Fibroblast of skin of right quadriceps (primary cell): ENCODE measurements at places on chromosomes 2 and 18.

- no peak for DNase-seq
These were observed 97.7 kb downstream of the GYPC start for GRCh38 chr2:126753501-126754212.

GRCh38 chr2:37568565-37568964 is 102.9 kb downstream of the CDC42EP3 start:
- no peak for DNase-seq

DNA sequence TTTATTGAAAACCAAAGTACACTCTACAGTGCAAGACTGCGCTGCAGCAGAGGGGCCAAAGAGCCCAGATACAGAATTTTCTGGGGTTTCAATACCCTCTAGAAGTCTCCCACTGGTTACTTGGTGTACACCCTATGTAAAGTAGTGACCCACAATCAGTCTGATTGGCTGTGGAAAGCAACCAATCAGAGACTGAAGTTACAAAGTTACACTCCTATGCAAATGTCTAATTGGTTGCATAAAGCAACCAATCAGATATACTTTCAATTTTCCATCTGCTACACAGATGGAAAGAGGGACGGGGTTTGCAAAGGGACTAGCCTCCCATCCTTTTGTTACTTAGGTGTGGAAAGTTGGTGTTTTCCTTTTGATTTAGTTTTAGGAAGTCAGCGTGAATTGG is 198.9 kb upstream of the SH3BP4 start:
- no peak for DNase-seq

DNA sequence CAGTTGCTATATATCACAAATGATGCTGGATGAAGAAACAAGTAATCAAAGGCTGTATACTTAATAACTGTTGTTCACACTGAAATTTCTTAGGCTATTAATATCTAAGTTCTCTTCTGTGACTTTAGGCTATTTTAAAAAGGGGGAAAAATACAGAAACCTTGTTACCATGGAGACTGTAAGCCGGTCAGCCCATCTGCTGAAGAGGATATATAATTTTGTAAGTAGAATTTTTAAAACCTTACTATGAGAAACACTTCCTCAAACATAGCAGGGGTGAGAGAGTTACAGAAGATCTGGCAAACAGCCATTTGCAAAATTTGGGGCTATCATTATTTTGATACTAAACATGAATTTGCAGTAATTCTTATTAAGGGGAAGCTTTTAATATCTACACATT is 27.8 kb downstream of the CACNB4 start:
- no peak for DNase-seq

- peak; percentile 24 for DNase-seq
These were observed 133.7 kb downstream of the ATL2 start for GRCh38 chr2:38243186-38243880.

DNA sequence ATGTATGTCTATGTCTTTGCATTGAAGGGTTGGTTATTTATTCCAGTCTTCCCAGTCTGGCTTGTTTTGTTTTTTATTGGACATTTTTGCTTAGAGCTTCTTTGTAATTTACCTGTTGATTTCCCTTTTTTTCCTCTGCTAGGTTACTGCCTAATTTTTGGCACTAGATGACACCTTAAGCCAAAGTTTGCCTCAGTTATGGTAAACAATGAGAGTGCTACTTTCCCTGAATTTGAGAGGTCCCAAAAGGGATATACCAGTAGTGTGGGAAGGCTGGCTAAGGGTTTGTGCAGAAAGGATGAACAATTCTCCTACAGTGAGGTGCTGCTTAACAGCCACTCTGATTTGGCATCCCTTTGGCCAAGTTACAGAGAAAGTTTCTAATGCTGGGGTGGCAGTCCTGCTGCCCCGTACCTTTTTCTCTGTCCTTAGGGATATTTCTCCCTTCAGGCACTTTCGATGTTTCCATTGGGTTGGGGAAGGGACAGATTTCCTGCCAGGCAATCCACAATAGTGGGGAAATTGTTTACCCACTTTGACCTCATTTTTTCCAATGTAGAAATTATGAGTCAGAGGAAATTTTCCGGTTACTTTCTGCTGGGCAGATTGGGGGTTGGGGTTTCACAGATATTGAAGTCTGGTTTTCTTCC is 354.9 kb downstream of the PTPRM start:
- DNase-seq, result peak; percentile 74

- DNase-seq, result no peak
These were observed 6.8 kb upstream of the CHMP1B start for GRCh38 chr18:11844436-11844835.

- DNase-seq, result no peak
These were observed 16.7 kb downstream of the COLEC11 start for GRCh38 chr2:3611589-3611988.

GRCh38 chr18:49621717-49622351 is 60.0 kb downstream of the LIPG start:
- DNase-seq, result no peak

GRCh38 chr2:232367016-232367415 is 11.5 kb upstream of the ALPP start:
- no peak for DNase-seq

DNA sequence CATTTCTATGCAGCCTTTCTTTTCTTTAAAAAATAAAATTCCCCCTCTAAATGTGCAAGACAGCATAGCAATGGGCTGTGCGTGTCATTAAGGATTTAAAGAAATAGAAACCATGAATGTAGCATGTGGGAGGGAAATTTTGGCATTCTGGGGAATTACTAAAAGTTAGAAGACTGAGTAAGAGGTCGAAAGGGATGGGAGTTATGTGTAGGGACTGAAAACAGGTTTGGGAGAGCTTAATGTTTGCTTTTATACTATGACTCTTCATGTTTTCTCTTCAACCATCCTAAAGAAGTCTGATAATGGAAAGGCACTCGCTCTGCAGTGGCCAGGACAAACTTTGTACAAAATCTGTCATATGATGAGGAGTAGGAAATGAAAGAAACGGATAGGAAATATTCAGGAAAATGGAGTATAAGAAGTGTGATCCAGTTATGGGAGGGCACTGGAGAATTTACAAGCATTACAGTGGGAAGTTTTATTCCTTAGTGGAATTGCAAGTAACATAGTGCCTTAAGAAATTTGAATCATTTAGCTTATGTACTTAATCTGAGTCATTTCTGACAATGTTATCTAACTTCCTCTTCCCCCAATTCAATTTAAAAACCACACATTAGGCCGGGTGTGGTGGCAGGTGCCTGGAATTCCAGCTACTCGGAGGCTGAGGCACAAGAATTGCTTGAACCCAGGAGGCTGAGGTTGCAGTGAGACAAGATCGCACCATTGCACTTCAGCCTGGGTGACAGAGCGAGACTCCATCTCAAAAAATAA is 20.6 kb downstream of the TMEM87B start:
- no peak for DNase-seq

GRCh38 chr2:227717687-227718567 is at the start of gene SLC19A3:
TSS of gene SLC19A3 (minus strand) at chr2:227718028. CDS start at chr2:227702318, 15,710 bp downstream.
- DNase-seq, result peak; percentile 66

GRCh38 chr18:64179556-64180080 is 30.7 kb upstream of the LINC00305 start:
- no peak for DNase-seq

GRCh38 chr18:35933982-35934381 is 38.5 kb upstream of the RMP24 start:
- DNase-seq, result no peak

- no peak for DNase-seq
These were observed 7.6 kb upstream of the TRIB2 start for GRCh38 chr2:12709207-12709522.

DNA sequence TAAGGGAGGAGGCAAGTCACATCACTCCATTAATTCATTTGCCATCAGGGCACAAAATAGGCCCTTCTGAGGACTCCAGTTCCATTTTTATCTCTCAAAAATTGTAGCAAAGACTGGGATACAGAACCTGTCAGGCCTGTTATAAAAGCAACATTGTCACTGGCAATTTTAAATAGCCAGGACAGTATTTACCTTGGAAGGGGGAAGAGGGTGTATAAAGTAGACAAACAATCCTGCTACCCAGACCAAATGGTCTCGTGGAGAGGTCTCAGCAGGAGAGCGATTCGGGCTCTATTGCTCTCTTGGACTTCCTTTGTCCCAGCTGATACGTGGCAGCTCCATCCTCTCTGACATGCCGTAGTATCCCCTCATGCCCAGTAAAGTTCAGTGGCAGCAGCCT is 740.3 kb upstream of the HS6ST1 start:
- no peak for DNase-seq

- no peak for DNase-seq
These were observed 116.1 kb upstream of the CYP26B1 start for GRCh38 chr2:72263776-72264060.

DNA sequence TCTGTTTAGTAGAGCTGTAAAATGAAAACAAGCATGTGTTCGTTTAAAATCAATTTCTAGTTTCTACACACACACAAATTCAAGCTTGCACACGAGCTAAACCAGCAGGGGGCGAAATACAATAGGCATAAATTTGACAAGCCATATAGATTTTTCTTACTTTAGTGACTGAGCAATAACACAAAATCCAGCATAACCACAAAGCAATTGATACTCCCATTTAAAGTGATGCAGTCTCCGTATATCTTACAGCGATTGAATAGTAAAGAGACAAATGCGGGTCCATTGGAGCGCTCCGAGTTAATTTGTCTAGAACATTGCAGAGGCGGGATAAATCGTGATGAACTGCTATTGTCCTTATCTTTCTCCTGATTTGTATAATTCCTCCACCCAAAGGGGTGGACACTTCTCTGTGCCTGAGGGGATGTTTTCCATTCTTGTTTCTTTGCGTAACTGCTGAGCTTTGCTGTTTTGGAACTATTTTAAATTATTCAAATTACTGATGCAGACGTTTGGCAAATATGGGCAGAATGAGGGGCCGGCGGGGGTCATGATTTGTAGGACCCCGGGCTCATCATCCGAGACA is 1.2 kb upstream of the AFTPH start:
- peak; percentile 82 for DNase-seq

- no peak for DNase-seq
These were observed 135.9 kb upstream of the EPAS1 start for GRCh38 chr2:46161315-46161714.

- no peak for DNase-seq
These were observed 310.7 kb downstream of the DPP10 start for GRCh38 chr2:114753145-114753544.

GRCh38 chr2:32227492-32227891 is 37.2 kb downstream of the NLRC4 start:
- DNase-seq, result no peak
